T-helper 1 cell (primary cell): ENCODE measurements at places on chromosomes 11 and 22.

- DNase-seq, result no peak
Observed at GRCh38 chr11:19683141-19683805, 29.4 kb upstream of the NAV2 start.

GRCh38 chr11:44654596-44654995 lies 72.2 kb upstream of the TSPAN18 start:
- DNase-seq, result no peak

- DNase-seq, result no peak
Observed at GRCh38 chr11:87114093-87114492, 76.4 kb downstream of the TMEM135 start.

- no peak for DNase-seq
Observed at GRCh38 chr11:58625826-58626460, 3.5 kb downstream of the CNTF start.

- DNase-seq, result no peak
Observed at GRCh38 chr11:94895971-94896370, 77.4 kb downstream of the CWC15 start.

DNA sequence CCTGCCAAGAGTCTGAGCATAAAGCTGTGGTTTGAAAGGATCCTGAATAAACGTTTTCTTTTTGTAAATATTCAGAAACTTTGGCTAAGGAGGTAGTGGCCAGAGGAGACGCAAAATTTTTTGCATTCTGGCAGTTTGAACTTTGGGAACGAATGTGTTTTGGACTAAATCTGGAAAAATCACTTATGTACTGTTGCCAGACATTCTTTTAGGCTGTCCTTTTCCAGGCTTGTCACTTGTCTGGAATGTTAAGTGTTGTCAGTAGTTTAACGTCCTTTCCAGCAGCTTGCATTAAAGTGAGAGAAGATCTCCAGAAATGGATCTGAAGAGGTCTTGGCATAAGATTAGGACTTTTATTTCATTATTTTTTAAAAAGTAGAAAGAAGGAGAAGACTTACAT lies 18.5 kb downstream of the SPECC1L start:
- DNase-seq, result no peak

DNA sequence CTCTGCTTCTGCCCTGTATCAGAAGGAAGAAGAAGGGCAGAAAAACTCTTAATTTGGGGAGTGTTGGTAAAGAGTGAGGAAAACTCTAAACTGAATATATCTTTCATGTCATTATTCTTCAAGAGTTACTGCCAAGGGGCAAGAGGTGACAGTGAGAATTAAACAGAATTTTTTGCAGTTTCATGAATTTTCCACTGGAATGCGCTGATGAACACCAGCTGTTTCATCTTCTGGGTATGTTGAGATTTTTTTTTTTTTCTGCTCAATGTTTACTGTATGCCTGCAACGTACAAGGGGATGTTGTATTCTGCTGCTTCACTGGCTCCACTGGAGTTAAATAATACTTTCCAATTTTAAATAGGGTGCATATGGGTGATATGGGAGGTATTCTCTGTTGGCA lies 117.8 kb downstream of the FAM76B start:
- DNase-seq, result no peak

DNA sequence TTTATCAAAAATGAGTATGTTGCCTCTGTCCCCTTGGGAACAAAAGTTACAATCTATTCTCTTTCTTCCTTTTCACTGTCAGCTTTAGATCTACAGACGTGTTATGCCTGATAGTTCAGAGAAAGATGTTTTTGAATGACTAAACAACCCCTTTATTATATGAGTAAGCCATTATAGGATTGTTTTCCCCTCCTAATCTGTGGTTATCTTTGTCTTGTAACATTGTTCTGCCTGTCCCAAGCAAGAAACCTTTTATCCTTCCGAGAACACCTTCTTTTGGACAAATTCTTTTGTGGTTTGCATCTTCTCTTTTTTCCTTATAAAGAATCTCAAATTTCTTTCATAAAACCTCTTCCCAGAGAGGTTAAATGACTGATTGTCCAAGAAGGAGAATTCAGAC lies 208.4 kb downstream of the DDX10 start:
- no peak for DNase-seq

DNA sequence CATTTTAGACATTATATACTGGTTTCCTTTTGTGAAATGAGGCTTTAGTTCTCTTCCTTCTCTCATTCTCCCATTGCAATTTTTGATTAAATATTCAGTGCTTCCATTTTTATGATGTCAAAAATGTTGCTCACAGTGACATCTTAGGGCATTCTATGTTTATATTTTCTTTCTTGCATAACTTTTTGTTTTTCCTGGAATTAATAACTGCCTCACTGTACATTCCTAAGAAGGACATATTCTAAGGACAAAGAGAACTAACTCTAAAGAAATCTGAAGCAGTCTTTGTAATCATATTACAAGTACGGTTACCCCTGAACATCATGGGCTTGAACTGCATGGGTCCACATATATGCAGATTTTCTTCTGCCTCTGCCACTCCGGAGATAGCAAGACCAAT lies 25.8 kb upstream of the P2RY6 start:
- no peak for DNase-seq

DNA sequence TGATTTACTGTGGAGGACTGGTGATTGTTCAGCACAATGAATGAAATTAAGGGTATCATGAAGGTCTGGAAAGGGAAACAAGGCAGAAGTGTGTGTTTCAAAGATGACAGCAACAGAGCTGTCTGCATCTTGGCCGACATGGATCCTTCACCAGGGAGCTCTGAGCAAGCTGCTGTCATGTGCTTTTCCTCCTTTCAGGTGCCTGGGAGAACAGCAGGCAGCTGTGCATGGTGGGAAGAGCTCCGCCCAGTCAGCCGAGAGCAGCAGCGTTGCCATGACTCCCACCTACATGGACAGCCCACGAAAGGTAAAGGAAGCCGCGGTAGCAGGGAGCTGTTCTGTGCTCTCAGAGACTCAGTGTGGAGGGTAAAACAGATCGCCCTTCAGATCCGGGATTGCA lies 87.1 kb upstream of the YWHAH start:
- no peak for DNase-seq

GRCh38 chr11:13465909-13466371 lies 2.9 kb upstream of the BTBD10 start:
- peak; percentile 7 for DNase-seq

DNA sequence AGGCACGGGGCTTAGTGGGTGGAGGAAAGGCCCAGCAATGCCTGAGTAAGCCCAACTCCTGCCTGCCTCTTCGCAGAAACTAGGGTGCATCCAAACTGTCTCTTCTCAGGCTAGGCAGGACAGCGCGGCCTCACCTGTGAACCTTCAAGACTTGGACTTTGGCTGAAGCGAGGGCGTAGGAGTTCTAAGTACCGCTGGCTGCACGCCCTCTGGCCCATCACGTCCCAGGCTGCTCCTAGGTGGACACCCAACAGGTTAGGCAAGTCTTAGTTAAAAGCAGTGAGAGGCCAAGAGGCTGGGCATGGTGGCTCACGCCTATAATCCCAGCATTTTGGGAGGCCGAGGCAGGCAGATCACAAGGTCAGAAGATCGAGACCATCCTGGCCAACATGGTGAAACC lies 1.8 kb upstream of the DDB2 start:
- DNase-seq, result no peak

GRCh38 chr11:45332276-45332934 lies 46.3 kb upstream of the SYT13 start:
- DNase-seq, result no peak

- peak; percentile 19 for DNase-seq
Observed at GRCh38 chr22:38657045-38657909, 839 bp downstream of the CBY1 start.

DNA sequence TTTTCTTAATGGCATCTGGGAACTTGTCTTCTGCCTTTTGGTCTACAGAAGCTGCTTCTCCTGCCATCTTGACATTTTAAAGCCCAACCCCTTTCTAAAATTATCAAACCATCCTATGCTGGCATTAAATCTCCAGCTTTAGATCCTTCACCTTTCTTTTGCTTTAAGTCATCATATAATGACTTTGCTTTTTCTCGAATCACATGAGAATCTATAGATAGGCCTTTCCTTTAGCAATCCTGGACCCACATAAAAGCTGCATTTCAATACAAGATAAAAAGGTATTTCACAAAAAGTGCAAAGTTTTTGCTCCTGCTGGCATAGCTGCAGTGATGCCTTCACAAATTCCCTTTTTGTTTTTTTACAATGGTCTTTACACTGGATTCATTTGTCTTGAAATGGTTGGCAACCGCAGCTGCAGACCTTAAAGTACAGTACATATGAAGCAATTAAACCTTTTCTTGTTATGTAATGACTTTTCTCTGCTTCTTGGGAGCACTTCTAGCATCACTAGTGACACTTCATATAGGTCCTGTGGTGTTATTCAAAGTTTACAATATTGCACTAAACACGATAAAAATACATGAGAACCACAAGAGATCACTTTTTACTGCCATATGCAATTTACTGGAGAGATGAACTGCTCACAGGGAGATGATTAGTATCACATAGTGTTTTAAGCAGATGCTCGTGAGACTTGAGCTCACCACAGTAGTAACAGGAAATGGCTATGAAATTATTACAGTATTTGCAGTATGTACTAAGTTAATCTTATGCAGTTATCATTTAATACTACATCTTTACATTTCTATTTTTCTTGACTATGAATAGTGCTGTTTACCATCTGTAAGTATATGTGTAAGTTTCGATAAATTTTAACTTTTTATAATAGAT lies 41.6 kb downstream of the ACER3 start:
- DNase-seq, result no peak

DNA sequence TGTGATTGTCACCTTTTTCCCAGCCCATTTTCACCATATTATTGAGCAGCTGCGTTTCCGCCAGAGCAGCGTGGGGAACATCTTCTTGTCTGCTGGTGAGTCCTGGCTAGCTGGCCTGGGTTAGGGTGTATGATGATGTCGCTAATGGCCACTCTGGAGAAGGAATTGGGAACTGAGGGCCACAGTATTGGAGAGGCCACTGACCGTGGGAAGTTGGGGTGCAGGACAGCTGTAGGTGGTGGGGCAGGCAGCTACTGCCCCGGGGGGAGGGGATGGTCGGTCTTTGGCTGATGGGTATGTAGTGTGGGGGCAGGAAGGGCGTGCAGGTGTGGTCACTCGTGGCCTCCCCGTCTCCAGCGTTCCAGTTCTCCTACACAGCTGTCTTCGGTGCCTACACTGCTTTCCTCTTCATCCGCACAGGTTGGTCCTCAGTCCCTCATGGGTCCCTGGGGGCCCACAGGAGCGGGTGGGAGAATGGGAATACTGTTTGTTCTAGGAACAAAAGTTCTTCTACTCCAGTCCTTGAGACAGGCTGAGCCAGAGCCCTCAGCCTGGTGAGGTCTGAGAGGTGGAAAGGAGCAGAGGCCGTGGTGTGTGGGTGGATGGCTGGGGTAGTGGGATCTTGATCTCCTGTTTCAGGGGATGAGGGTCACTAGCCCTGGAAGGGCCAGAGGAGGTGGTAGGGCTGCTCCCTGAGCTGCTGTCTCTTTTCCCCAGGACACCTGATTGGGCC lies 2.1 kb downstream of the RCE1 start:
- no peak for DNase-seq

DNA sequence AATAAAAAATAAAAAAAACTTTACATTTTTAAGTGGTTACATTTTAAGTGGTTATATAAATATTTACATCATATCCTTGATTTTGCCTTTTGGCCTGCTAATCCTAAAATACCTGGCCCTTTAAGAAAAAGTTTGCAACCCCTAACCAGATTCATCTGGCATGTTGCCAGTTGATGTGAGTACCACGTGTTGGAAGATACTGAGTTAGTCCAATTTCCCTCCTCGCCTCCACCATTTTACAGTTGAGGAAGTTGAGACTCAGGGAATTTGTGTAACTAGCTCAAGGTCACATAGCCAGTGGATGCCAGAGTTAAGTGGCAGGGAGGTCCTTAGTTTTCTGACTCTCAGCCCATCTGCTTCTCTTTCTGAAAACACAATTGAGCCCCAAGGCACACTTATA lies 5.1 kb downstream of the ELF5 start:
- DNase-seq, result no peak

GRCh38 chr11:107827041-107827440 lies 31.5 kb downstream of the SLC35F2 start:
- no peak for DNase-seq

- no peak for DNase-seq
Observed at GRCh38 chr11:134531327-134532130, 119.5 kb upstream of the B3GAT1 start.

DNA sequence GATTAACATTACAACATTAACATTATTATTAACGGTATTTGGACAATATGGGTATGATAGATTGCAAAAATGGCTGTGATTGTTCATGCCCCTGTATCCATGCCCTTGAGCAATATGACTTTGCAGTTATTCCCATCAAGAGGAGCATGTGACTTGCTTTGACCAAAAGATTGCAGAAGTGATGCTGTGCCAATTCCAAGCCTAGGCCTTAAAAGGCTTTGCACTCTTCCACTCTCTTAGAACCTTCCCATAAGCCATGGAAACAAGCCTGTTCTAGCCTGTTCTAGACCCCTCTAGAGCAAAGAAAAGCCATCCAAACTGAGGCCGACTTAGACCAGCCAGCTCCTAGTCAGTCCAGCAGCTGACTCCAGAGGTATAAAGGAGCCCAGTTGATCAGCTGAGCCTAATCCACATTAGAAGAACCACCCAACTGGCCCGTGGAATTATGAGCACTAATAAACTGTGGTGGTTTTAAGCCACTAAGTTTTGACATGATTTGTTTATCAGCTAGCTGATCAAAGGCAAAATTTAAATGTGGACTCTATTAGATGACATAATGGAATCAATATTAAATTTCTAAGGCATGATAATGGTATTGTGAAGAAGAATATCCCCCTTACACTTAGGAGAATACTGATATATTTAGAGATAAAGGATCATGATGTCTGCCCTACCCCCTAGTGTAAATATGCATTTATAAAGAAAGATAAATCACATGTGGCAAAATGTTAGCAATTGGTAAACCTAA lies 28.6 kb downstream of the RAB30 start:
- no peak for DNase-seq

- no peak for DNase-seq
Observed at GRCh38 chr11:26623076-26623659, 51.1 kb upstream of the MUC15 start.

DNA sequence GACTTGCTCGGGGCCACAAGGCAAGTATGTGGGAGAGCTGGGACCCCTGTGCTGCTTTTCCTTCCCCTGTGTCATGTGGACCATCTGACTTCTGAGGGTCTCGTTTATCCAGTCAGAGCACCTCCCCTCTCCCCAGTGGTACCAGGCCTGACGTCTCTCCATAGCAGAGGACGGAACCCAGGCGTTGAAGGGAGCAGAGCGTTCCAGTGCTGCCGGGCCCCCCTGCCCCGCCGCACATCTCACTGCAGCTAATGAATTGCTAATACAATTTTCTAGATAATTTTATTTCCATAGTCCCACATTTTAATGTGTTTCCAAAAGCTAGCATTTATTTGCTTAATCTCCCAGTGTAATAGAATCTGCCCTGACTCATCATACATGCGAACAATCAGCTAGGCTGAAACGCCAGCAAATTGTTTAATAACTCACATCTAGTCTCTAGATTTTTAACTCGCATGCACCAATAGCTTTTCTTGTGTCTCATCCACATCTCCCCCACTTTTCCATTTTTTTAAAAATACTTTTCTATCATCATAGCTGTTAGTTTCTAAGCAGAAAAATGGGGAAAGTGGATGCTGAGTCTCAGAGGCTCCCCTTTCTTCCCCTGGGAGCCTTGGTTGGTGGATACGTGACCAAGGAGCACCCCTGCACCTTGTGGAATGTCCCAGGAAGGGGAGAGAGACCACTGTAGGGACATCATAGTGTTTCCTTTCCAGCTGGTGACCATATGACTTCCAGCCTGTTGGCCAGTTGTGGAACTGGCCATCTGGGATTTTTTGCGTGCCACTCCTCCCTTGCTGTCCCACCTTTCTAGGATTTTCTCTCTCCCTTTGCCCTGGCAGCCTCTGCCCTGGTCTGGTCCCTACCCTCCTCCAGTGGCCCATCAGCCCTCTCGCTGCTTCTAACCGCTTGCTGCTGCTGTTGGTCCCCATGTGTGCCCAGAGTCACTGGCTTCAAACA lies 58.6 kb upstream of the NNMT start:
- DNase-seq, result no peak
